ENCODE measurements at places on chromosomes 6 and 20. TPM values are rescaled to one million over a fixed set of nuclear protein-coding genes. Genes with fewer than 3 reads are reported as not detected.

TNFRSF6B gene
- total RNA-seq = 1.1 TPM

TMEM217 gene
- total RNA-seq = 1.3 TPM

ATXN1 gene
- 50.1 TPM for total RNA-seq

TASP1 gene
- 20.4 TPM for total RNA-seq

LY6G6D gene
- 6.6 TPM for total RNA-seq

SLC12A5 gene
- total RNA-seq = 26.2 TPM

TTK gene
- 11.4 TPM for total RNA-seq

HUS1B gene
- 0.39 TPM for total RNA-seq

GJA1 gene
- 568 TPM for total RNA-seq

LST1 gene
- 10.8 TPM for total RNA-seq

AP5S1 gene
- total RNA-seq = 10.3 TPM

HLA-DQA1 gene
- total RNA-seq = 0.99 TPM

EFCAB8 gene
- 0.22 TPM for total RNA-seq

CLDN20 gene
- total RNA-seq = 0.79 TPM

MAK gene
- 2.0 TPM for total RNA-seq

BTN1A1 gene
- not detected for total RNA-seq

SRMS gene
- not detected for total RNA-seq

ERVFRD-1 gene
- total RNA-seq = 0.06 TPM

LTA gene
- 0.11 TPM for total RNA-seq

TGM3 gene
- total RNA-seq = 0.40 TPM

PSMB1 gene
- 162 TPM for total RNA-seq

THEMIS gene
- total RNA-seq = 0.06 TPM

PARD6B gene
- 11.3 TPM for total RNA-seq

PPP1R3G gene
- total RNA-seq = 3.3 TPM

ADGB gene
- total RNA-seq = 6.6 TPM

F13A1 gene
- total RNA-seq = 43.1 TPM

OR2J2 gene
- total RNA-seq = 0.40 TPM

C6orf15 gene
- total RNA-seq = not detected

PGK2 gene
- total RNA-seq = not detected

NR2E1 gene
- 0.83 TPM for total RNA-seq

C6orf52 gene
- total RNA-seq = 7.1 TPM

NHLRC1 gene
- 2.4 TPM for total RNA-seq

NFATC2 gene
- 3.4 TPM for total RNA-seq

PTK6 gene
- total RNA-seq = not detected
